ENCODE measurements at places on chromosomes 7 and 10.

DNA sequence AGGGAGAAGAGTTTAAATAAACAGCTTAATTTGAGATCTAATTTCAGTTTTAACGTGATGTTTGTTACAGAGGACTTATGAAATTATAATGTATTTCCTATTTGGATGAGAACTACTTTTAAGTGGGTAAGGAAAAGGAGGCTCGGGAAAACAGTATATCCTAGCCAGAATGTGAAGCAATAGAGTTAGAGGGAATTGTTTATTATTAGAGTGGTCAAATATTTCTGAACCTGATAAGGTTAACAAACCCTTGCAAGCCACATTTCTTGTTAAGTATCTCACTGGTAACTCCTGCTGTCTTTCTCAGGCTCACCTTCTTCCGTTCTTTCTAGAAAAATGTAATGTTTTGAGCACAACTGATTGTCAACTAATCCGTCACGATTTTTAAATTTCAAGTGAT, 335.1 kb upstream of the MBL2 start:
- DNase-seq, result no peak

DNA sequence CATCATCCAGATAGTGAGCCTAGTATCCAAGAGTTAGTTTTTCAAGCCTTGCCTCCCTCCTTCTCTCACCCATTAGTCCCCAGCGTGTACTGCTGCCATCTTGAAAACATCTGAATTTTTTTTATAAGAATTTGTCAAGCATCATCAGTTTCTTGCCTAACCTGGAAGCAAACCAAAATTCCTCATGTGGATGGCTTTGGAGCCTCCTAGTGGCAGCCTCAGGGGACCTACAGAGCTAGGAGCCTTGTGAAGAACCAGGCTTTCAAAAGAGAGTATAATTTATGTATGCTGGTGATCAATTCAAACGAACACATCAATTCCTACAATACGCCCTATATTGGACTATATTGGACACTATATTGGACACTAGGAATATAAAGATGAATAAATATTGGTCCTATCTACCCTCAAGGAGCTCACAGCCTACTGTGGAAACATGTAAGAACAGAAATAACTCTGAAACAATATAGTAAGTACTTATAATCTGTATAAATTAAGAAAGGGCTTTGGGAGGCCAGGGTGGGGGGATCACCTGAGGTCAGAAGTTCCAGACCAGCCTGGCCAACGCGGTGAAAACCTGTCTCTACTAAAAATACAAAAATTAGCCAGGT, 63.4 kb downstream of the HPSE2 start:
- no peak for DNase-seq

GRCh38 chr7:17374157-17374556, 75.7 kb downstream of the AHR start:
- DNase-seq, result no peak

DNA sequence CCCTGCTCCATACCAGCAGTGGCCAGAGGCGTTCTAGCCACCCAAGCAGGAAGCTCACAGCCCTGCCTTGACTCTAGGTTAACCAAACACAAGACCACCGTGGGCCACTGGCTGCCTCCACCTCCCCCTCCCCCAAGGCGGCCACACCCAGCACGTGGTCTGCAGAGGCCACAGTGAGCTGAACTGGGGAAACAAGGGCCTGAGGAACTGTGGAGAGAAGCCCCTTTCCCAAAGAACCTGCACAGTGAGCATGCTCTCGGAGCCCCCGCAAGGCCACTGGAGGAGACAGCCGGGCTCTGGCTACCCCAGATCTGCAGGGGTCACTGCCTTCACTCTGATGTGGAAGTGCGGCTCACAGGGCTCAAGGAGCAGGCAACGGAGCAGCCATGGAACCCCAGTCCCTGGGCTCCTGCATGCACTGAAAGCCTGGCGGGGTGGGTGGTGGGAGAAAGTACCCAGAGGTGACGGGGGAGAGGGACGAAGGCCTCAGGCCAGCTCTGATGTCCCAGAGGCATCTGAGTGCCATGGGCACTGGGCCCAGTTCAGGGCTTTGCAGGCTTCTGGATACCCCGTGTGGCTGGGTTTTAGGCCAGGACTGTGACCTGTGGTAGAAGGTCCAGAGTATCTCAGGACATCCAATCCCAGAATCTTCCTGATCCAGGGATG, 189.2 kb downstream of the EBF3 start:
- DNase-seq, result no peak

DNA sequence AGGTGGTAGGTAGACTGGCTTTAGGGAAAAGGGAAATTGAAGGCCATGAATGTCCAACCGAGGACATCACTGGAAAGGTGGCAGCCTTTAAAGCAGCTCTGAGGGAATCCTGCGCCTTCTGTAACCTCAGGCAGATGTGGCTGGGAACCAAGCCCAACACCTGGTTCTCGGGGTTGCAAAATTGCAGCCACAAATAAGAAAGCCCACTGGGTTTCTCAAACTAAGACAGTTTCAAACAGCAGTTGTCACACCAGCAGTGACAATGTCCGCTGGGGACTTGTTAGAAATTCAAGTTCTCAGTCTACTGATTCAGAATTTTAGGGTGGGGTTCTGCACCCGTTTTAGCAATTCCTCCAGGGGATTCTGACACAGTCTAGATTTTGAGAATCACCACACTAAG, 42.7 kb upstream of the STEAP1B start:
- no peak for DNase-seq

DNA sequence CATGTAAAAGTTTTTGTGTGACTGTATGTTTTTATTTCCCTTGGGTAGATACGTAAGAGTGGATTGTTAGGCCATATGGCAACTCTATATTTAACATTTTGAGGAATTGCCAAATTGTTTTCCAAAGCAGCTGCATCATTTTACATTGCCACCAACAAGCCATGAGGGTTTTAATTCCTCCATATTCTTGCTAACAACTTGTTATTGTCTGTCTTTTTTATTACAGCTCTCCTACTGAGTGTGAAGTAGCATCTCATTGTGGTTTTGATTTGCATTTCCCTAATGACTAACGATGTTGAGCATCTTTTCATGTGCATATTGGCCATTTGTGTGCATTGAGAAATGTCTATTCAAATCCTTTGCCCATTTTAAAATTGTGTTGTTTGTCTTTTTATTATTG, 94.9 kb downstream of the CARD11 start:
- no peak for DNase-seq

- no peak for DNase-seq
Measured at GRCh38 chr10:76454506-76455140, 1023.2 kb downstream of the LRMDA start.

- peak; percentile 13 for DNase-seq
Measured at GRCh38 chr10:97498841-97499560, at the start of gene UBTD1. TSS of gene UBTD1 (plus strand) at chr10:97498924. CDS start at chr10:97499204, 280 bp downstream.

DNA sequence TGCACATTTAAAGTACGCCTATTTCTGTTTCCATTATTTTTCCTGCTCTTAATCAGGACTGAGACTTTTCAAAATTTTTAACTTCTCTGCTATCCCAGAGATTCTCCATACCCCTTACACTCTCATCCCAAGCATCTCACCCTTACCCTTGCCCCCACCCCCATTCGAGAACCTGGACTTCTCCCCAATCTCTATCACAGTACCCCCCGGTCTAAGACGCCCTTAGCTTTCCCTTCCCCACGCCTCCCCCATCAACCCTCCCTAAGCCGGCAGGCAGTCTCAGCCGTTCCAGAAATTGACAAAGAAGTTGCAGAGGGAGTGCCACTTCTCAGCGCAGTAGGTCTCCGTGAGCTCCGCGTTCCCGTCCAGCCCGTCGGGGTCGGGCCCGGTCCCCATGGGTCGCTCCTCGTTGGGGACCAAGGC, 1.4 kb downstream of the FGFBP3 start:
- DNase-seq, result no peak

DNA sequence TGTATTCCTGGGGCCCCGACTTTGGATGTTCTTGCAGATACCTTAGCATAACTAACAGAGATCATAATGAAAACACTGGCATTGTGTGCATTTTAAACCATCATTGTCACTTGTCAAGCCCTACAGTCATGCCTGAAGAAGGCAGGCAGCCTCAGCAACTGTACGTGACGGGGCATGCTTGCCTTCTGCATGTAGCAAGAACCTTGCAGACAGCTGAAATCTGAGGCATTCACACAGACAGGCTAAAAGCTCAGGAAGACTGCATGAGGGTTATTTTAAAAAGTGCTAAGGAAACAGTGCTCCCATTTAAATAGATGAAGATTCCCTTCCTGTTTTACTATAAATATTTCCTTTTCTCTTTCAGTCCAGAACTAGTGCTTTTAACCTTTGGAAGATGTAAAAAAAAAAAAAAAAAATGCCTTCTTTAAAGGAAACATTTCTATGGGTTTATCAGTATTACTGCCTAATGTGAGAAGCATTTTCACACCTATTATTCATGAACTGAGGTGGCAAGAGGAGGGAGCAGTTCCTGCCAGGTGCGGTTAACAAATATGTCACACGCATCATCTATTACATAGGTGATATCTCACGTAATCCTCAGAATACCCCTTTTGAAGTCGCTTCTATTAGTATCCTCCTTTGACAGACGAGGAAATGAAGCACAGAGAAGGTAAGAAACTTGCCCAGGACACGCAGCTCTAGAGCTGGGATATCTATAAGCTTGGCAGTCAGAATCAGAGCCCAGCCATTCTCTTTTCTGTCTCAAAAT, 88.1 kb downstream of the PRKCQ start:
- DNase-seq, result no peak

GRCh38 chr10:118868589-118868988, 113.8 kb upstream of the CACUL1 start:
- no peak for DNase-seq

GRCh38 chr10:46297406-46298204, 10.8 kb downstream of the ANTXRL start:
- no peak for DNase-seq

DNA sequence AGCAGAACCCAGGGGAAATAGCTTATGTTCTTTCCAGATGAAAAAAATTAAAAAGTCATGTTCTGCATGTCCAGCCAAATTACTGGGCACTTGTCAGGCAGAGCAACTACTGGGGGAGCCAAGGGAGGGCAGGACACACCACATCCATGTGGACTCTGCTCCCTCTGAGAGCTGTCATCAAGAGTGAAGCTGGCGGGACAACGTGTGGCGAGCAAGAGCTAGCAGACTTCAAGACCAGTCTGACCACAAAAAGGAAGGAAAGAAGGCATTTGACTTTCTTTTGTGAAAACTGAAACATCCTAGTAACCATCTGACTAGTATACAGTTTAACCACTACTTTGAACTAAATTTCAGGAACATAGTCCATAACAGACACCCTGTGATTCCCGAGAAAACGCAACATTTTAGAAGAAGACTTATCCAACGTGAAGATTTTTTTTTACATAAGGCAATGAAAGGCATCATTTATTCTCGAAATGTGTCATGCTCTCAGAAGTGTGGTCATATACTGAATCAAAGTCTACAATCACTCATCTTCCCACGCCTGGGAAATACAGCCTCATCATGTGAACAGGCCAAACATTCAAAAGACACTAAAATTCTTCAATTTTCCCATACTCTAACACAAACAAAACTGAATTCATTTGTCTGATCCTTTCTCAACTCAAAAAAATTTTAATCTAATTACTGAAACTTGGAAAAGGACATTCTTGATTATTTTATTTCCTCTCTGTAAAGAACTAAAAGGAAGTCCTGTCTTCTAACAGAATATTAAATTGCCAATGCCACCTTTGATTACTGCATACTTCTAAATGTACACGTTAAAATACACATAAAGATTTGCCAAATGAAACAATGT, 15.5 kb downstream of the CYTH3 start:
- DNase-seq, result no peak

DNA sequence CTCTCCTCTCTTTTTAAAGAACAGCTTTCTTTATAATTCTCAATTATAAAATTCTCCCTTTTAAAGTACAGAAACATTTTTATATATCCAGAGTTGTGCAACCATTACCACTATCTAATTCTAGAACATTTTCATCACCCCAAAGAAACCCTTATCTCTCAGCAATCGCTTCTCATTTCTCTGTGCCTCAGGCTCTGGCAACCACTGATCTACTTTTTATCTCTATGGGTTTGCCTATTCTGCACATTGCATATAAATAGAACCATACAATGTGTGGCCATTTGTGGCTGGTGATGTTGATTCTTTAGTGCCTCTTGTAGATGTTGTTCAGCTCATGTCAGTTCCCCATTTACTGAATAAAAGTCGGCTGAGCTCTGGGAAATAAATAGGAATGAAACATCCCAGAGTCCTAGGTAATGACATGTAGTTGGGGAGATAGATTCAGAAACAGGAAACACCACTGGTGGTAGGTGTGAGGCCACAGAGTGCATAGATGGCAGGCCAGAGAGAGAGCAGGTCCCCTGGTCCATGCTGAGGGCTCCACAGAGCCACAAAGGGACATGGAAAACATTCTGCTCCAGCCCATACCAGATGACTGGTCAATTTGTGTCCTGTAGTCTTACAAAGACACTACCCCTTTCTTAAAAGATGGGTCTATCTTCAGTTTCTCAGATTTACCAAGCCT, 126.5 kb downstream of the PLPP4 start:
- no peak for DNase-seq

- DNase-seq, result no peak
Measured at GRCh38 chr10:6482737-6483357, 97.2 kb downstream of the PRKCQ start.

GRCh38 chr10:71835671-71836595, 15.1 kb downstream of the PSAP start:
- no peak for DNase-seq

DNA sequence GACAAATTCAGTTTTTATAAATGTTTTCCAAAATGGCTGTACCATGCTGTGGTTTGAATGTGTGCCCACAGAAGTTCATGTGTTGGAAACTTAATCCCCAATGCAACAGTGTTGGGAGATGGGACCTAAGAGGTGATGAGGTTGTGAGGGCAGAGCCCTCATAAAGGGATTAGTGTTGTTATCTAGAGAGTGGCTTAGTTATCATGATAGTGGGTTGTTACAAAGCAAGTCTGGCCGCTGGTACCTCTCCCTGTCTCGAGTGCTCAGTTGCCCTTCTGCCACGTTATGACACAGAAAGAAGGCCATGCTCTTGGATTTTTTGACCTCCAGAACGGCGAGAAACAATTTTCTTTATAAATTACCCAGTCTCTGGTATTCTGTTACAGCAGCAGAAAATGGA, 119.0 kb downstream of the BTAF1 start:
- DNase-seq, result no peak

- DNase-seq, result no peak
Measured at GRCh38 chr7:46948716-46949115, 633.2 kb downstream of the TNS3 start.

GRCh38 chr7:67549126-67549525, 552.5 kb downstream of the TYW1 start:
- no peak for DNase-seq

- no peak for DNase-seq
Measured at GRCh38 chr7:1274876-1275375, 42.3 kb downstream of the UNCX start.

GRCh38 chr7:148883266-148884048, 634 bp downstream of the EZH2 start:
- peak; percentile 35 for DNase-seq

- no peak for DNase-seq
Measured at GRCh38 chr7:74575083-74575784, 82.3 kb upstream of the GTF2I start.

DNA sequence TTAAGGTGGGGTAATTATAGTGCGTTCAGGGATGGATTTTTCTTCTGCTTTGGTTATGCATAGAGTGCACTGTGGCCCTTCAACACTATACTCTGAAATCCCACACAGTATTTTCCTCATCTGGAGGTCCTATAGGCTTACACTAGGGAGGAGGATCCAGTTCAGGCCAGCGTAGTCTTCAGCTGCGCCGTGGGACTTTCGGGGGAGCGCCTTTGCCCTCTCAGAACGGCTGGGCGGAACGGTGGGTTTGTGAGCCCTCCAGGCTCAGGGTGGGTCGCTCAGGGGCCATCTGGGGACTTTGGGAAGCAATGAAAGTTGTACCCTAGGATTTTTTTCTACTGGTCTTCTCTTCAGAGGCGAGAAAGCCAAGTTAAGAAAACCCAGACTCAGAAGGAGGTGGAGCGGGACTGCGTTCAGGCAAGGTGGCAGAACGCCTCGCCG, 652 bp upstream of the VPS26A start:
- no peak for DNase-seq
